ENCODE measurements at places on chromosomes 3 and 15. TPM values are rescaled to one million over a fixed set of nuclear protein-coding genes. Genes with fewer than 3 reads are reported as not detected.

DNA sequence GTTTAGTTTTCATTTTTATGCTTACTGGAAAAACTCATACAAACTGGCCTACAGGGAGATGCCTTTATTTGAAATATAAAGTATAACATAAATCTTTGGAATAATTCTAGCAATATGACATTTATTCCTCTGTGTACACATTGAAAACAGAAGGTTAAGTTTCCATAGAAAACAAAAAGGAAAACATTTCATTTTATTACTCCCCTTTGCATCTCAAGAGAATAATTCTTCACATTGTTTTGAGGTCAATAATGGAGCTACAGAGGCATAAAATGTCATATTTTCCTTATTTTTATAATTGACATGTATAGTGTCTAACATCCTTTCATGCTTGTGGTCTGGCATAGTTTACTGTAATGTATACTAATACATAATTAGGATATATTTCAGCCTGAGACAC lies 187.6 kb upstream of the AGTR1 start:
- ATAC-seq: no peak

GRCh38 chr15:78097667-78098066 lies 5.3 kb downstream of the SH2D7 start:
- ATAC-seq: no peak

GRCh38 chr3:129122412-129123011 lies 908 bp upstream of the RAB43 start:
- peak; percentile 4 for ATAC-seq

- ATAC-seq: no peak
Observed at GRCh38 chr15:45394681-45395080, 16.3 kb upstream of the GATM start.

DNA sequence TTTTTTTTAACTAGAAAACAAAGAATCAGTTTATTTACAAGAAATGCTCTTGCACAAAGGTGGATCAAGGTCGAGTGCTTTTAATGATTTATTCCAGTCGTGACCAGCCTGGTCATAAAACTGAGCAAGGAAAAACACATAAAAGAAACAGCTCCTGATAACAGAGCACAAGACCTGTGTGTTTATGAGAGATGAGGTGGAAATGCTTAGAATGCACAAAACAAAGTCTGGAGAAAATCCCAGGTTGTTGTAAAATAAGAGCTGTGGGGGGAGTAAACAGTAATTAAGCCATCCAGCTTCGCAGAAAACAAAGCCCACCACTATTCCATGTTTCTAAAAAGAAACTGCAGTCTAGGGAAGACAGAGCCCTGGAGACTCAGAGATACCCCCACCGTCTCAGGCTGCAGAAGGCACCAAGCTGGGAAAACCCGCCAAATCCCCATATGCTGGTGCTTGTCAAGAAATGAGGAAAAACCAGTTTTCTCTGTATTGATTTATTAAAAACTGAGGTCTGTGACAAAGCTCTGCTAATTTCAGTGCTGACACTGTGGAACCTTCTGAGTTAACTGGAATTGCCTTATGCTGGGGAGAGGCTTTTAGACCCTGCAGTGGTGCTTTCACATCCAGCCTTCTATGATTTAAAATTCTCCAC lies 139.3 kb downstream of the ADAMTS17 start:
- no peak for ATAC-seq

The COL6A6 gene
- 0.71 TPM for total RNA-seq
